Thymus (tissue), 14 donors: ENCODE measurements at places on chromosomes 7 and 10. TPM values are rescaled to one million over a fixed set of nuclear protein-coding genes. Genes with fewer than 3 reads are reported as not detected.
A peak's percentile ranks its signal among the peaks of the same experiment; 100 is the strongest.

DNA sequence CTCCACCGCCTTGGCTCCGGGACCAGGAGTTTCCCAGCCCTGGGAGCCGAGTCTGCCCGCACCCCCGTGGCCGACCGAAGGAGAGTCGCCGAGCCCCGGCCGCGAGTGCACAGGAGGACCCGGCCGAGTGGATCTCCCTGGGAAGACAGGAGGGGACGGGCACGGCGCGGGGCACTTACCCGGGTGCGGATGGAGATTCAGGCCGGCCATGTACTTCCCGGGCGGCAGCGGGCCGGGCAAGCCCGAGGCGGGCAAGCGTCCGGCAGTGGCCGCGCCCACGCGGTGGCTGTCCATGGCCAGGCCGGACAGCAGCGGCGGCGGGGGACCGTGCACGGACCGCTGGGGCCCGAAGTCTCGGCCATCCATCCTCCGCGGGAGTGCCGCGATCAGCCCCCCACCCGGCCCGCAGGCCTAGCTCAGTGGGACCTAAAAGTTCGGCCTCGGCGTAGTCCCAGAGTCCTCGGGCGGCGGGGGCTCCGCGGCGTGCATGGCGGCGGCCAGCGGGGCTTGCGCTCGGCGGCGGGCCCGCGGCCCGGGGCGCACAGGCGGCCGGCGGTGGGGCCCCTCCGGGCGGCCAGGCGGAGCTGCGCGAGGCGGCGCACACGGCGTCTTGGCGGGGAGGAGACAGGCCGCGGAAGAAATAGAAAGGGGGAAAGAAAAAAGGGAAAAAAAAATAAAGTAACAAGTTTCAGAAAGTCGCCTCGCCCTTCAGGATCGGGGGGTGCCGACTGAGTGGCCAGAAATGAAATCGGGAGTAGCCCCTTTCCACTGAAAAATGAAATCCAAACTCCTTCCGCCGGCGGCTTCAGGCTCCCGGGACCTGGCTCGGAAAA is 2.5 kb downstream of the TNRC18 start:
- H3K27me3 ChIP-seq: peaks cover 93% of the 10 kb centered on the region
- H3K4me3 ChIP-seq: peak overlapping the region; percentile 54
- no peaks in the 10 kb centered on the region for H3K36me3 ChIP-seq
- peak overlapping the region; percentile 79 for H3K27ac ChIP-seq
- DNase-seq: no peak
- H3K4me1 ChIP-seq: peaks cover 67% of the 10 kb centered on the region

The ANKRD2 gene
- 0.05 TPM for total RNA-seq

The NUDT13 gene
- total RNA-seq: 1.8 TPM

The FAM25G gene
- 1.2 TPM for total RNA-seq

- peak; percentile 21 for DNase-seq
- no peak overlapping the region for H3K27ac ChIP-seq
- peaks cover 8% of the 10 kb centered on the region for H3K27me3 ChIP-seq
- no peak overlapping the region for H3K4me3 ChIP-seq
- no peaks in the 10 kb centered on the region for H3K4me1 ChIP-seq
Observed at GRCh38 chr10:1368842-1369171, 312.6 kb downstream of the WDR37 start.

The MEOX2 gene
- total RNA-seq: 4.4 TPM

GRCh38 chr7:141609576-141609975 is 58.4 kb downstream of the AGK start:
- H3K27ac ChIP-seq: no peak overlapping the region
- H3K4me1 ChIP-seq: no peaks in the 10 kb centered on the region
- H3K27me3 ChIP-seq: no peaks in the 10 kb centered on the region
- H3K4me3 ChIP-seq: no peak overlapping the region
- H3K36me3 ChIP-seq: peaks cover 10% of the 10 kb centered on the region
- DNase-seq: no peak

The TMEM130 gene
- 0.24 TPM for total RNA-seq

The HIP1 gene
- 3.3 TPM for total RNA-seq

DNA sequence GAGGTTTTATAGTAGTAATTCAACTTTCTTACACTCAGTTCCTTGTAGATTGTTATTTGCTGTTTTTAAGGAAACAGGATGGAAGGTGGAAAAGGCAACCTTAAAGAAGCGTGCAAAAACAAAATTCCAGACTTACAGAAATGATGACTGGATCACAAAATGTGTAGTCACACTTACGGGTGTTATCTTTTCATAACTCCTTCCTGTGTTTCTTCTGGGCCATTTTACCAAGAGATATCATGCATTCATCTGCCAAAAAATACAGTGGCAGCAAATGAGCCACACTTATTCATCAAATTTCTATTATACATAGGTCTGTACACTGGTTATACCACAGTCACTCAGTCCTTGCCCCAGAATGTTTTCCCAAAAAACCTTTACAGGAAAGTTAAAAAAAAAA is 94.3 kb upstream of the IL6 start:
- H3K27ac ChIP-seq: no peak overlapping the region
- no peak overlapping the region for H3K4me3 ChIP-seq
- no peaks in the 10 kb centered on the region for H3K36me3 ChIP-seq
- H3K4me1 ChIP-seq: no peaks in the 10 kb centered on the region

DNA sequence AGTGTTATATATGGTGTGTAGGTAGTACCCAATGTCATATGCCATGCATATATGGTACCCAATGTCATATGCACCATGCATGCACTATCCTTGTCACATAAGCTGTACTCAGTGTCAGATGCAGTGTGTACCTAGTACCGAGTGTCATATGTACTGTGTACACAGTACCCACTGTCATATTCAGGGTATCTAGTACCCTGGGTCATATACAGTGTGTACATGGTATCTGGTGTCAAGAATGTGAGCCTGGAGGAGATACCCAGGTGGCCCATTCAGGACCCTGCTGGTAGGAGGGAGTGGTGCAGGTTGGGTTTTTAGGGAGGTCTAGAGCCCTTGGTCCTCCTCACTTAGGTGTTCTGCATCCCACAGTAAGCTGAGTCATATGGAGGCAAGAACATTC is 1.8 kb downstream of the ZMYND11 start:
- DNase-seq: peak; percentile 9
- H3K27me3 ChIP-seq: peaks cover 6% of the 10 kb centered on the region
- peaks cover 12% of the 10 kb centered on the region for H3K4me1 ChIP-seq
- H3K27ac ChIP-seq: no peak overlapping the region
- no peaks in the 10 kb centered on the region for H3K36me3 ChIP-seq

GRCh38 chr7:158576050-158576762 is 11.4 kb downstream of the PTPRN2 start:
- no peak overlapping the region for H3K27ac ChIP-seq
- no peak overlapping the region for H3K4me3 ChIP-seq
- H3K36me3 ChIP-seq: no peaks in the 10 kb centered on the region
- no peaks in the 10 kb centered on the region for H3K27me3 ChIP-seq
- no peaks in the 10 kb centered on the region for H3K4me1 ChIP-seq

DNA sequence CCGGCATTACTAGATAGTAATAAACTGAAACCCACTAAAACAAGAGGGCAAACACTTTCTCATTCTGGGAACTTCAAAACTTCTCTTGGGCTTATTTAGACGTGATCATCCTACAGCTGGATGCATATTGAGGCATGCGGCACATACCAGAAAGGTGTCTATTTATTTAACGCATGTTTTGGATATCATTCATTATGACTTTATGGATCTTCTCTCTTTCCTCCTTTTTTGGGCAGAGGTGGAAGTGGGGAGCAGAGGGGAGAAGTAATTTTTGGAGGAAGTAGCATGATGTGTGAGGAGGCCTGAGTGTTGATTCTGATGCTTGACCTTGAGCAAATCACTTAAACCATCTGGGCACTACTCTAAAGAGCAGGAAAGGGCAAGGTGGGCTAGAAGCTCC is 270.6 kb downstream of the TRIL start:
- no peak for DNase-seq
- no peak overlapping the region for H3K4me3 ChIP-seq
- peaks cover 22% of the 10 kb centered on the region for H3K4me1 ChIP-seq
- H3K27ac ChIP-seq: no peak overlapping the region

DNA sequence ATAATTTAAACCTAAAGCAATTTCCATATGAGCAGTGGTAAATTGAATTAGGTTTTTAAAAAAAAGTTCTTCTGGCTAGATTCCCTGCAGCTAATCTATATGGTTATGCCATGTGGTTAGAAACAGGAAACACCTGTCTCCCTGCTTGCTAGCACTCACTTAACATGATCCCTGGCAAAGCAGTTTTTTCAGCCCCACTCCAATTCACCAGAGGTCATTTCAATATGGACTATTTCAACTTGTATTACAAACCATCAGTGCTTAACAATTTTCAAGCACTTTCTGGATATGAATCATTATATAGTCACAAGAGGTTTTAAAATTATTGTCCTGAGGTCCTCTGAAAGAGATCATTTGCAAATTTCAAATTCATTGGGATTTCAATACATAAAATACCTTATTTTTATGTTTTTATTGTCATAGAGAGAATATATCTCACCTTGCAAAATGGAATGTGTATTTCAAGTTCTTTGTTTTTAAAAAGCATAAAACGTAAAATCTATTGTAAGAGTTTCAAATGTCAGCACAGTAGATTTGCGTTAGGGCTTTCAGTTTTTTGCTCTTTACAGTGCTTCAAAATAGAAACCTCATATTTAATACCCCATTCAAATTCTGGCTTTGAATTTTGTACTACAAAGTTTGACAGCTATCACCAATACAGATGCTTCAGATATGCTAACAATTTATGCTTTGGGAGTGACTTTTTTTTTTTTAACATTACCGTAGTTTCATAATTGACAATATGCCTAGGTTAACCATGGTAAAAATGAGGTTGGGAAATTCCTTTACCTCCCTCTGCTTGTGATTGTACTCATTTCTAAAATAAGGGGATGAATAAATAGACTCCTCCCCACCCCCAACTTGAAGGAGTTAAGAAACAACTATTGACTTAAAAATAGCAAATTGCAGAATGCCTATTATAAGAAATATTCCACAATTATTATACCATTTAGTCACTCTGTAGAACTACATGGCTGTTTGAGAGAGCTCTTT is 117.5 kb upstream of the HGF start:
- H3K27me3 ChIP-seq: no peaks in the 10 kb centered on the region
- no peak overlapping the region for H3K4me3 ChIP-seq
- peaks cover 18% of the 10 kb centered on the region for H3K4me1 ChIP-seq
- H3K36me3 ChIP-seq: no peaks in the 10 kb centered on the region
- H3K27ac ChIP-seq: no peak overlapping the region

DNA sequence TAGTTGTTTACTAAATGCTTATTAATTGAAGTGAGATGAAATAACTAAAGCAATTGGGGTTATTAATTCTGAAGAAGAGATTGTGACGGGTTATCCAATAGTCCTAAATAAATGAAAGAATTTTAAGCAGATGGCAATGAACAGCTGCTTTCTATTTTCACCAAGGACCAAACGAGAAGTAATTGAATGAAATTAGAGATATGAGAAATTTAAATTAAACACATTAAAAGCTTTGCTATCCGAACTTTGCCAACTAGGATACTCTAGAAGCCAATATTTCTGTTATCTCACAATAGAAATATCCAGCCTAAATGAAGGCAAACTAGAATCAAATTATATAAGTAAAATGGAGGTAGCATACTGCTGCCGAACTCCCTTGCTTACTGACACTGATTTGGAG is 103.2 kb downstream of the GPR37 start:
- no peaks in the 10 kb centered on the region for H3K4me1 ChIP-seq
- H3K4me3 ChIP-seq: no peak overlapping the region
- H3K27ac ChIP-seq: no peak overlapping the region

GRCh38 chr7:40263752-40264390 is 129.1 kb downstream of the SUGCT start:
- no peak overlapping the region for H3K4me3 ChIP-seq
- no peak overlapping the region for H3K27ac ChIP-seq
- no peaks in the 10 kb centered on the region for H3K36me3 ChIP-seq
- H3K4me1 ChIP-seq: no peaks in the 10 kb centered on the region
- H3K27me3 ChIP-seq: no peaks in the 10 kb centered on the region

The SMARCD3 gene
- total RNA-seq: 4.1 TPM

The PLPP4 gene
- total RNA-seq: 0.14 TPM

DNA sequence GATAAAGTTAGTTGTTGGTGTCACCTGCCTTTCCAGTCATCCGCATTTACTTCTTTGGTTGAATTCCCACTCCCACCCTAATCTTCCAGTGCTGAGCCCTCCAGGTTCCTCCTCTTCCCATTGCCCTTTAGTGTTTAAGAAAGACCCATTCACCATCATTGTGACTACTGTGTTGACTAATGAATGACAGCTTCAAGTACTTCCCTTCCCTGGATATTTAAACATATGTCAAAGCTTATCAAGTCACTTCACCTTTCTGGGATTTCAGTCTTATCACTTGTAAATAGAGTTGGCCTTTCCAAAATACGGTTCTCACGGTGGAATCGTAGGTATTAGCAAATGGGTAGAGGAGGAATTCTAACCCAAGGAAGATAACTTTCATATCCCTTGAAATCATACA is 201.6 kb upstream of the SVIL start:
- H3K27me3 ChIP-seq: no peaks in the 10 kb centered on the region
- no peak overlapping the region for H3K27ac ChIP-seq
- no peaks in the 10 kb centered on the region for H3K4me1 ChIP-seq
- no peak for DNase-seq
- no peak overlapping the region for H3K4me3 ChIP-seq

The PHYHIPL gene
- total RNA-seq: 0.09 TPM

- DNase-seq: peak; percentile 28
- H3K27me3 ChIP-seq: peaks cover 3% of the 10 kb centered on the region
- H3K4me3 ChIP-seq: peak overlapping the region; percentile 88
- H3K27ac ChIP-seq: peak overlapping the region; percentile 96
- peaks cover 12% of the 10 kb centered on the region for H3K4me1 ChIP-seq
Observed at GRCh38 chr7:127391591-127392181, 822 bp downstream of the ZNF800 start.

- no peaks in the 10 kb centered on the region for H3K27me3 ChIP-seq
- H3K36me3 ChIP-seq: peaks cover 97% of the 10 kb centered on the region
- no peaks in the 10 kb centered on the region for H3K4me1 ChIP-seq
- no peak overlapping the region for H3K4me3 ChIP-seq
Observed at GRCh38 chr7:98956469-98956868, 78.1 kb downstream of the TRRAP start.

DNA sequence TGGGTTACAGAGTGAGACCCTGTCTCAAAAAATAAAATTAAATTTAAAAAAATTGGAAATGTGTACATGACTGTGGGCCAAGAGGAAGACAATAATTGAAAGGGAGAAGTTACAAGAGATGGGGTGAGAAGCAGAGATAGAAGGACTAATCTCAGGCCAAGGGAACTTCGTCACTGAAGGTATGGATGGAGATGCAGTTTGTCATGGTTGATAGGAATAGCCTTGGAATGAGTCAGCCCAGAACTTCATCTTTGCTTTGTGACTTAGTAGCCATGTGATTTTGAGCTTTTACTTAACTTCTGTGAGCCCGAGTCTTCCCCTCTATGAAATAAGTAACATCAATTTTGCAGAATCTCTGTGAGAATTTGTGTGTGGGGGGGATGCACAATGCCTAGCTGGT is 6.5 kb upstream of the PODXL start:
- H3K4me3 ChIP-seq: no peak overlapping the region
- no peak for DNase-seq
- H3K4me1 ChIP-seq: no peaks in the 10 kb centered on the region
- H3K27me3 ChIP-seq: peaks cover 31% of the 10 kb centered on the region

The C10orf67 gene
- total RNA-seq: 0.05 TPM

The CUEDC2 gene
- 40.5 TPM for total RNA-seq
